ENCODE measurements at places on chromosomes 7 and 10.

- no peak for DNase-seq
These were observed 14.6 kb downstream of the DPYSL4 start for GRCh38 chr10:132201111-132201969.

- DNase-seq: no peak
These were observed 3.5 kb upstream of the DEPP1 start for GRCh38 chr10:44982114-44982460.

DNA sequence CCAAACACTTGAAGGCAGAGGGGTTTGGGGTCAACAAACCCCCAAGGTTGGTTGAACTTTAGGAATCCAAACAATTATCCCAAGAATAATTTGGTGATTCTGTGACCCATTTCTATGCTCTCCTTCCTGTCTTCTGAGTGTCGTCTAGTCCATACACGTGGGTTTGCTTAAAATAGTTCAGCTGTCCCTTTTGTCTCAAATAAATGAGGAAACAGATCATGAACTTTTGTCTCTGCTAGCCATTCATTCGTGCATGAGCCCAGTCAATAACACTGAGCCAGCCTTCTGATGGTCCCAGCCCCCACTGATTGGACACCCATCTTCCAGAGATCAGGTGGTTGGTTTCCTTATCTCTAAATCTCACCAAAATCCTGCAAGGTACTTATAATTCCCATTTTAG, 255.4 kb downstream of the PRPF18 start:
- no peak for DNase-seq

DNA sequence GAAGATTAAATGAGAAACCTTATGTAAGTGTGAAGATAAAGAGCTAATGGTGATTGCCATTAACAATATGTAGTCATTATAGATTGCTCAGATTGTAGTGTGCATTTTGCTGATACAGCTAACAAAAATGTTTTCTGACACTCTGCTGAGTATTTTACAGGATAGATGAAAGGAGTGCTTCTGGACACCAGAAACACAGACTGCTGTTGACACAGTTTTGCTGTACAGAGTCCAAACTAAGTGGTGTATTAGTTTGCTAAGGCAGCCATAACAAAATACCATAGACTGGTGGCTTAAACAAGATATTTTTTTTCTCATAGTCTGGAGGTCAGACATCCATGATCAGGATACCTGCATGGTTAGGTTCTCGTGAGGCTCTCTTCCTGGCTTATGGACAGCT, 2.2 kb downstream of the SMC3 start:
- DNase-seq: no peak

DNA sequence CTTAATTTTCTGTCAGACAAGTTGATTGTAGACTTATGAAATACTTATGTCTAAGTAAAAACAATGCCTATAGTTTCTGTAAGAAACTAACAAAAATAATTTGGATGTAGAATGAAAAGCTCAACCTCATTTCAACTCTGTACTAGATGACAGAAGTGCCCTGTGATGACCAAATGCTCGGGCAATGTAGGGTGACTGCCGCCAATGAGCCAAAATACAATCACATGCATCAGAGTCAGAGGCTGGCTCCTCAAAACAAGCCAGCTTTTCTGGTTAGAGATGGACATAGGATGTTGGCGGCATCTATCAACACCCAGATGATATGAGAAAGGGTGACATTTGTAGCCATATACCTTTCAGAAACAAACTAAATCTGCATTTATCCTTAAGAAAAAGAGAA, 23.9 kb downstream of the LMOD2 start:
- DNase-seq: no peak

DNA sequence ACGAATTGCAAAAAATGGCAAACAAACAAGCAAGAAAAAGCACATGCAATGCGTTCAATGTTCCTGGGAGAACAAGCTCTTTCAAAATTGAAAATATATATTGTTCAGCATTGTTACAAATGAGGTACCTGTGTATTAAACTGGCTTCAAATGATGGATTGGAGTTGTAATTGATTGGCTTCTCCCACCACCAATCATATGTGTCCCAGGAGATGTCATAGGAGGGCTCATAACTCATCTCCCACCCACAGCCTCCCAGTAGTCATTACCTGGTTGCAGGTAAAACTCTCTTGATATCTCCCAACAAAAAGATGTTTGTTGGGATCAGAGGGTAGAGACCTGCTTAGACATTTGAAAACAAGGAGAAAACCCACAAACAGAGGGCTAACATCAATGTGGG, 302.9 kb downstream of the BAMBI start:
- no peak for DNase-seq

DNA sequence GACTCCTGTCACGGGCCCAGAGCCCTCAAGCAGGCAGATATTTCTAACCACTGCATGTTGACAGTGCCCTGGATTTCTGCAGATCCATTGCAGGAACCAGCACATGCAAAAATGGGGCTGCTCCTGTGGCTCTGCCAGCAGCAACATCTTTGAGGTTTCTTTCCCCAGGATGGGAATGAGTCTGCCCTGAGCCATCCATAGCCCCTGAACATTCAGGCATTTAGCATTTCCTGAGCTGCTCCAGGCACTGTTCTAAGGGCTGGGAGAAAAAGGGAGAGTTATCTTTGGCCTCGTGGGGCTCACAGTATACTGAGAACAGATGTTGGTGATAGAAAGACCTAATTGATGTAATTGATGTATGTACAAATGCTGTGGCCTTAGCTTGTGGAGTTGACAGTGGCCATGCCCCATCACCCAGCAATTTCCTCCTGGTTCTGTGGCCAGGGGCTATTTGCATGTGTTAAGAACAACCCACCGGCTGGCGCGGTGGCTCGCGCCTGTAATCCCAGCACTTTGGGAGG, 66.0 kb upstream of the LRRC4 start:
- no peak for DNase-seq

- no peak for DNase-seq
These were observed 161.7 kb downstream of the FAM107B start for GRCh38 chr10:14612873-14613587.

- no peak for DNase-seq
These were observed 41.4 kb downstream of the GSDME start for GRCh38 chr7:24715661-24716479.

DNA sequence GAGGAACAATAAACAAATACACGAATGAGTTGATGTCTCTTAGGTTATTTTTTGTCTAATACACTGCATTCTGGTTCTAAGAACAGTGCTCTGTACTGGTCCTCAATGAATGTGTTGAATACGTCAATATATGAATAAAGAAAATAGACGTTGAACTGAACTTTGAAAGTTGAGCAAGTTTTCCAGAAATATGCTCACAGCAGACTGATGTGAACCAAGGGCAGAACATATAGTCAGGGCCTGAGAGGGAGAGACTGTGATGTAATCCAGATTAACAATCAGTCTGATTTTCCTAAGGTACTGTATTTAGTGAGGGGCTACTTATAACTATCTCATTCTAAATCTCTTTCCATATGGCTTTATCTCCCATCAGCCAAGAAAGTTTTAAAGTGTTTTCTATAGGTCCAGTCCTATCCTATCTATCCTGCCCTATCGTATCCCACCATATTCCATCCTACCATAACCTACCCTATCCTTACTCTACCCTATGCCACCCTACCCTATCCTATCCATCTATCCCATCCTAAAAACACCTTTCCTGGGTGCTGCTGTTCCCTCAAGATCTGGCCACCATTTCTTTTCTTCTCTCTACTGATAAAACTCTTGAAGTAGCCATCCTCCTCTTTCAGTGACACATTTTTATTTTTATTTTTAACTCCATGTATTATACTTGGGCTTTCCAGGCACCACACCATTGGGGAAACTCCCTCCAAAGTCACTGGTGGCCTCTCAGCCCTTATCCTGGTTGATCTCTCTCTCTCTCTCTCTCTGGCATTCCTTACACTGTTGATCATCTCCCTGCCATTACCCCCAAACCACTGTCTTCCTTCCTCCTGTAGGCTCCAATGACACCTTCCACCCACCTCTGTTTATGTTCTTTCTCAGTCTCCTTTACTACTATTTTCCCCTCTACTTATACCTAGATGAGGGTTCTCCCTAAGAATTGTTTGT, 212.3 kb upstream of the SLC26A5 start:
- no peak for DNase-seq

DNA sequence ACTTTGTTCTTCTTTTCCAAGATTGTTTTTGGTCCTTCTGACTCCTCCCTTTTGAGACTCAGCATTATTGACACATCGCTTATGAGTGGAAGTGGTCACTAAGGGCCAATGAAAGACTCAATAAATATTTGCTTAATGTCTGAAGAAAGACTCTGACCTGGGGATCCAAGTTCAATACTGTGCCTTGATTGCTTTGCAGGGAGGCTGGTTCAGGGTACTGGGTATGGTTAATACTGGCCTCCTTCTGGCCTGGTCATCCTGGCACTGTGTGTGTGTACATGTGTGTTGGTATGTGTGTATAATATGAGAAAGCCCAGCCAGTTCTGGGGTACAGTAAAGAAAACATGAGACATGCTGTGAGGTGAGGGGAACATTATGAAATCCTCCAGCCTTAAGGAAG, 7.6 kb upstream of the PDZD8 start:
- no peak for DNase-seq

- DNase-seq: no peak
These were observed 73.9 kb upstream of the TNRC18 start for GRCh38 chr7:5497295-5498103.

DNA sequence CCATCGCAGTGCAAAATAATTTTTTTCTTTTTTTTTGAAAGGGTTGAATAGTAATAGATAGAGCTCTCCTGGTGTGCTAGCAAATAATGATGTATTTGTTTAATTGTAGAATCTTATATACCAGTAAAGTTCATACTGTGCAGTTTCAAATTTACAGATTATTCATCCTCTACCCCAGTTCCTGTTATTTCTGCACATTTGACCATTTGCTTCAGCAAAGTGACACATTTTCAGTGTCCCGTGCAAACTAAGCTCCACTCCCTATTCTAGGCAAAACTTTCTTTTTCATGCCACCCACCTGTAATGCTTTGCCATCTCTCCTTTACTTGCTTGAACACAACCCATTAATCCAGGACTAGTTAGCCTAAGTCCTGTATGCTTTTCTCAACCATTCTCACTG, 43.0 kb downstream of the SHOC2 start:
- DNase-seq: no peak

GRCh38 chr7:41328131-41328530, 374.8 kb downstream of the INHBA start:
- DNase-seq: no peak

DNA sequence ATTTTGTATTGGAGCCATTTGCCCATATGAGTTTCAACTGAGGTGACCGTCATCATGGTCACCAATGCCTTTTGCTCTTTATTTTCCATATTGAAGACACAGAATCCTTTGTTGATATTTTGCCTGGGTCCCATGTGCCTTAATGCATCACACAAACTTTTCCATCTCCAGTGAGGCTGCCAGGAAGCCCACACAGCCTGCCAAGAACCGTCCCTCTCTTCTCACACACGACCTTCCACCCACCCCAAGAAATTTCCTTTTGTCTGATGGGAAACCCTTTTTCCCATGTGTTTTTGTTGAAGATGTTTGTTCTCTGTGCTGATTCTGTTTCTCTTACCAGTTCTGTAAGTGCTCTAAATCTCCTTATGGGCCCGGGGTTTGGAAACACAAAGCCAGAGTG, 168.9 kb downstream of the CSTF2T start:
- DNase-seq: no peak

GRCh38 chr10:6297951-6298381, 95.2 kb downstream of the PFKFB3 start:
- DNase-seq: no peak

DNA sequence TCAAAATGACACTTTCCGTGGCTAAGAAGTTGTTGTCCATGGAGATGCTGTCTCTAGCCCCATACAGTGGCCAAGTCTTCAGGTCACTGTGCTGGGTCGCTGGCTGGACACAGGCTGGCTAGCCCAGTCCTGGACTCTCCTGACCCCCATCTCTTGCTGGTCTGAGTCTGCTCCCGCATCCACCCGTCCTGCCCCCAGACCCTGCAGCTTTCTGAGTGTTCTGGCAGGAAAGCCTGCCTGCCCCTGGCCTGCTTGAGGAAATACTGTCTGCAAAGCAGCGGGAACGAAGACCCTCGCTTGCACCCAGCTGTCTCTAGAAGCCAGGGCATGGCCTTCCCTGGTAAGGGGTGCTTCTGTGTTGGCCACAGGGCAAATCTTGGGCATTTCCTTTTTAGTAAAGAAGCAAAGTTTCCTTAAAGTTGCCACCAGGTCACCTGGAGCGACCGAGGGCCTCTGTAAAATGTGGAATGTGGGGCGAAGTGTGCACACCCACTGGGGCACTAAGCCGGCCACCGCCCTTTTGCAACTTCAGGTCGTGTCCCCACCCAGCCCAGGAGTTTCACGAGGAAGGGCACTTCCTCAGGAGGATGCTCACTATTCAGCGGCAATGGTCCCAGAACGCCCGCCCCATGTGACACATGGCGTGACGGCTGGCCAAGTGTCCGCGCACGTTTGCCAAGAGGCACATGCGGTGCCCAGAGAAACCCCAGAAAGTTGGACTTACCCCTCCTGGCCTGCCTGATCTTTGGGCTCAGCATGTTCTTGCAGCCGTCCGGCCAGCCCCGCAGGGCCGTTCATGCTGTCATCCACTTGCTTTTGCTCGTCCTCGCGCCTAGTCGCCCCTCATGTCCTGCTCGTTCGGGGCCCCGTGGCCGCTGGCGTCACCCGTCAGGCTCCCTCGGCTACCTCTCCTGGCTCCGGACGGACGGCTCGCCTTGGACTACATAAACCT, 558 bp downstream of the ARHGAP22 start:
- DNase-seq: no peak

GRCh38 chr7:20482071-20482470, 133.4 kb upstream of the ABCB5 start:
- DNase-seq: no peak

DNA sequence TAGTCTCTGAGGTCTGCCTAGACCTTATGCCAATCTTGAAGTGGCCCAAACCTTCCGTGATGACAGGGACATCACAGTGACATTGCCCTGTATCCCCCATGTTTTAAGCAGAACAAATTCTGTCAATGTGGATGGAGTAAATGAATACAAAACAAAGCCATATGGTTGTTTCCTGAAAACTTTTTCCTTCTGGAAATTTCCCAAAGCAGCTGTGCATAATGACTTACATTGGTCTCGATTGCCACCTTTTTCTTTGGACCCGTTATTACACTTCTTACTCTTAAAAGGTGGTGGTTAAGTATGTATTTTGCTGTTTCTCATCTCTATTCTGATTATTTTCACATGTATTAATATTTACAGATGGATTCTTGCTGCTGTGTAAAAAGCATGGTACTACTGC, 411.2 kb upstream of the KLF6 start:
- DNase-seq: no peak

GRCh38 chr10:24949616-24950015, 2.8 kb downstream of the PRTFDC1 start:
- no peak for DNase-seq

DNA sequence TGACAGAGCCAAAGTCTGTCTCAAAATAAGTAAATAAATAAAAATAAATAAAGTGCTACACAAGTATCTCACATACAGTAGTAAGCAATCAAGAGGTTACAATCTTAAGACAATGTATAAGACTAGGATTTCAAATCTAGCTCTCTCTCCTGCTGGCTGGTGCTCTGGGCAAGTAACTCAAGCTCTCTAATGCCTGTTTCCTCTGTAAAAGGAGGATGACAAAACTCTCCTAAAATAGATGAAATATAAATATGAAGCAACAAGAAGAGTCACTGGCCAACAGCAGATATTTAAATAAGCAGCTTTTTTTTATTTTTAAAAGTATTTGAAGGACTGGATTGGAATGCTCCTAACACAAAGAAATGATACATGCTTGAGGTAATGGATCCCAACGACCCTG, 7.2 kb downstream of the SFMBT2 start:
- no peak for DNase-seq

GRCh38 chr10:102635377-102635776, 8.9 kb upstream of the TRIM8 start:
- DNase-seq: no peak
